ENCODE measurements at places on chromosomes 11 and 22.

DNA sequence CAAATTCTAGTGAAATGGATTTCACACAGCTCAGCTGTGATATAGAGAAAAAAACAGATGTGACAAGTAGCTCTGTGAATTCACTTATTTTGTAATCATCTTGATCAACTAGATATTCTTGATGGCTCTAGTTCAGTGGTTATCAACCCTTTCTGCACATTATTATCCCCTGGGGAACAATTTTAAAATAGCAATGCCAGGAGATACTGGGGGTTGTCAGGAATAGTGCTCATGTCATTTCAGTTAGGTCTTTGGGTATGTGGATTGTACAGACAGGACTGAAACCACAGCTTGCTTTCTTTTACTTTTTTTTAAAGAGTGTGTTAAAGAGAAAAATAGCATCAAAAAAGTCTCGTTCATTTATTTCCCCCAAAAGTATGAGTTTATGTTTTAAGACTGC is 269.0 kb upstream of the PDGFD start:
- no peak for DNase-seq

DNA sequence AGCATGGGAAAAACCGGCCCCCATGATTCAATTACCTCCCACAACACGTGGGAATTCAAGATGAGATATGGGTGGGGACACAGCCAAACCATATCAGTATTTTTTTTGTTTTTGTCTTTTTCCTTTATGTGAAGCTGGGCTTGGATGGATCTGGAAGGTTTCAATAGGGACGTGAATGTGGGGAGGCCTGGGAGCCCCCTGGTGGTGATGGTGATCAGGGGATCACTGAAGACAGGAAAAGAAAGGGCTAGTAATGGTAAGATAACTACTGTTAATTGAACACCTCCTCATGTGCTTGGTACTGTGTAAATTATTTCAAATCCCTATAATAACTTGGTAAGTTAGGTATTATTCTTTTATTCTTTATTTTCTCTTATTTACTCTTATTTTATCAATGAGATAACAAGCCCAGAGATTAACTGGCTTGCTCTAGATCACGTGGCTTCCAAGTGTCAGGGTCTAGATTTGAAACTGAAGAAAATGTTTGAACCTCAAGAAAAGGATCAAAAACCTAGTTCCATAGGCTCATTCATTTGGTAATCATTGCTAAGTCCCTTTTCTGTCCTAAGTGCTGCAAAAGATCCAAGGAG is 364.2 kb downstream of the TENM4 start:
- peak; percentile 91 for DNase-seq

DNA sequence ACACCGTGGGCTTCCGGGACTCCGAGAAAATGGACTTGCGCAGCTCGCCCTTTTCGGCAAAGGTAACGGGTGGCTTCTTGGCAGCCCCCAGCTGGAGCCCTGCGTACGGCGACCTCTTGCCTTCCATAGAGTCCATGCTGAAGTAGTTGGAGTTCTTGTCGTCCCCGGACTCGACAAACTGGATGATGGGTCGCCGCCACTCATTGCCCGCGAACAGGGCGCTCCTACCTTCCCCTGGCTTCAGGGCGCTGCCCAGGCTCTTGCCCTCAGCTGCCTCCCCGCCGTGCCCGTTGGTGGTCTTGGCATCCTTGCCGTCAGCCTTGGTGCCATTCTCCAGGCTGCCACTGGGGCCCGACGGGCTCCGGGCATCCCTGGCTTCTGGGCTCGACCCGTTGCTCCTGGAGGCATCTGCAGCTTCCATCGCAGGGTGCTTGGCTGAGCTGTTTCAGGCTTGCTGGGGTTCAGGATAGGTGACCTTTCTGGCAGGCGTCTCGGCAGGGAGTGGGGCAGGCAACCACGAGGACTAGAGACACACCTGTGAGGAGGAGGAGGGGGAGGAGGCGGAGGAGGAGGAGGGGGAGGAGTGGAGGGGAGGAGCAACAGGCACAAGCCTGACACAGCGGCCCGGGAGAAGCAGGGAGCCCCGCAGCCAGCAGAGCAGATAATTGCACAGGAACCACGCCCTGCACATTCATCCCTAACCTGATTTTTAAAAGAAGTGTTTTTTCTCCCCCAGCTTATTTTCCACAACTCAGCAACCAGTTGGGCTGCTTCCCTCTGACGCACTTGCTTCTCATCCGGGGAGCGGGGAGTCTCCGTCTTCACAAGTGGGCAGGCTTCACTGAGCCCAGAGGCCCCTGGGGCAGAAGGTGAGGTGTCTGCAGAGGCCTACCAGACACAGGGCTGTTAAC is at the start of gene TRIM29:
TRIM29 (minus strand) TSS at position 503 of the 911 bp plus-strand sequence; CDS start at position 421, 82 bp downstream.
- DNase-seq = no peak

- DNase-seq = peak; percentile 57
Observed at GRCh38 chr11:134260503-134260902, 7.1 kb downstream of the ACAD8 start.

DNA sequence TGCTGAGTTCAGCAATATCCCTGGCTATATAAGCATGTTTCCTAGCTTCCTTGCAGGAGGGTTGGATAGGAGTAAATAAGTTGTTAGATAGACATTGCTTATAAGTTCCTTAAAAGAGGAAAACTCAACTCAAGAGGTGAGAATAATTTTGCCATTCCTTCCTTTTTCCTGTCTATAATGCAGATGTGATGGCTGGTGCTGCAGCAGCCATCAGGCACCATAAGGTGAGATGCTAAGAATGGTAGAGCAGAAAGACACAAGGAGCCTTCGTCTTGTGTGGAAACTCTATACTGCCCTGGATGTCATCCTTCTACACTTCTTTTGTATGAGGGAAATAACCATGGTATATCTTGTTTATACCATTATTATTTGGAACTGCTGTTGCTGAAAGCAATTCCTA is 74.5 kb upstream of the GRK3 start:
- DNase-seq = no peak

DNA sequence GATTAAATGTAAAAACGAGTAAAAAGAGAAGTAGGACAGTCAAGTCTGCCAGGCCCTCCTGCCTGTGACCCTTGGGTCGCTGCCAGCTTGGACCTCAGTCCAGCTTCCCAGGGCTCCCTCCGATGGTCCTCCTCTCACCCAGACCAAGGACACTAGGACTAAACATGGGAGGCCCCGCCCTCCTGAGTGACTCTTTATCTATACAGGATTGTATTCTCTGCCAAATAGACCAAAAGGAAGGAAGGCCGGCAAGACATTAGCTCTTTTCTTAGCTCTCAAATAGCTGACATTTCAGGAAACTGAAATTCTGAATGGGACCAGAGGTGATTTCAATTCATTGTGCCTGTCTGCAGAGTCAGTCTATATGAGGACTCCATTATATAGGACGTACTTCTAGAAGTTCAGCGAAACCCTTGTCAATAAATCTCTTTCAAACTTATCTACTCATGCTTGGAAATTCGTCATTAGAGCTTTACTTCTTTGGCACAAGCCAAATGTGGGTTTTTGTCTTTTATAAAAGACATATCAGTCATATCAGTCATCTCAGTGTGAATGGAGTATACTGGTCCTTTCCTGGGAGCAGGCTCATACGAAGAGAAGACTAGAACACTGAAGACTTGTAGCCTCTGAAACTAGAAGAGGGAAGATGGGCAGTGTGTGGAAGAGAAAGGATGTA is 28.5 kb downstream of the ADORA2A start:
- no peak for DNase-seq

GRCh38 chr11:93729129-93729616 is 12.1 kb downstream of the TAF1D start:
- no peak for DNase-seq

- DNase-seq = no peak
Observed at GRCh38 chr11:32895471-32895870, 2.9 kb downstream of the QSER1 start.

- no peak for DNase-seq
Observed at GRCh38 chr11:133966172-133966651, 9.4 kb upstream of the IGSF9B start.

DNA sequence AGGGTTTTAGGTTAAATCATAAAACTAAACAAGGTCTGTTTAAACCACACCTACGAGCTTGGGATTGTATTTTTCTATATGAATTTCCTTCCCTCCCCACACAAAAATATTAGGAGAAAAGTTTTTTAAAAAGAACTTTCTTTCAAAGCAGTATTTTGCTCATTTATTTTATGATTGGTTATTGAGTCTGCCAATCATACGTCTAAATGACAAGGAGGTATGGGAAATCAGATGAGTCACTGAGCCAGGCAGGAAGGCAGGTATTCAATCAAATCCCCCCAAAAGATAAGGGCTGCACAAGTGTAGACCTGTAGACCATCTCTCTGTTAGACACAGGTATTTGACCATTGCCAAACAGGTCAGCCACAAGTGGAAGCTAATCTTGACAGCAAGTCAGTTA is 440.1 kb upstream of the CCDC90B start:
- DNase-seq = no peak

DNA sequence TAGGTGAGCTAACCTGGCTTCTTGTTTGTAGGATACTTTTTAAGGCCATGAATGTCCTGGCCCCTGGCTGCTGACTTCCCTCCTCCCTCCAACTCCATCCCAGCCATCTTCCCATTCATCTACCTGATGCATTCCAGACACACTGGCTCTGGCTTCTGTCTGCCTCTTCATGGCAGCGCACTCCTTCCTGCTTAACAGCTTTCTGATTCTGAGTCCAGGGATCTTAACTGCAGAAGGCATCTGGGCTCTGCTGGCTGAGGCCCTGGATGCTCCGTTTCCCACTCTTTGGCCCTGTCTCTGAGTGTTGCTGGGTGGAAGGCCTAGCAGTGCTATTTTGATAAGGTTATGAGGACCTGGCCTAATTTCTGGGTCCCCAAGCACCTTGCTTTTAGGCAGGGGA is 1.8 kb upstream of the THY1 start:
- DNase-seq = no peak

- DNase-seq = peak; percentile 48
Observed at GRCh38 chr11:68661014-68661413, 23.3 kb upstream of the GAL start.

DNA sequence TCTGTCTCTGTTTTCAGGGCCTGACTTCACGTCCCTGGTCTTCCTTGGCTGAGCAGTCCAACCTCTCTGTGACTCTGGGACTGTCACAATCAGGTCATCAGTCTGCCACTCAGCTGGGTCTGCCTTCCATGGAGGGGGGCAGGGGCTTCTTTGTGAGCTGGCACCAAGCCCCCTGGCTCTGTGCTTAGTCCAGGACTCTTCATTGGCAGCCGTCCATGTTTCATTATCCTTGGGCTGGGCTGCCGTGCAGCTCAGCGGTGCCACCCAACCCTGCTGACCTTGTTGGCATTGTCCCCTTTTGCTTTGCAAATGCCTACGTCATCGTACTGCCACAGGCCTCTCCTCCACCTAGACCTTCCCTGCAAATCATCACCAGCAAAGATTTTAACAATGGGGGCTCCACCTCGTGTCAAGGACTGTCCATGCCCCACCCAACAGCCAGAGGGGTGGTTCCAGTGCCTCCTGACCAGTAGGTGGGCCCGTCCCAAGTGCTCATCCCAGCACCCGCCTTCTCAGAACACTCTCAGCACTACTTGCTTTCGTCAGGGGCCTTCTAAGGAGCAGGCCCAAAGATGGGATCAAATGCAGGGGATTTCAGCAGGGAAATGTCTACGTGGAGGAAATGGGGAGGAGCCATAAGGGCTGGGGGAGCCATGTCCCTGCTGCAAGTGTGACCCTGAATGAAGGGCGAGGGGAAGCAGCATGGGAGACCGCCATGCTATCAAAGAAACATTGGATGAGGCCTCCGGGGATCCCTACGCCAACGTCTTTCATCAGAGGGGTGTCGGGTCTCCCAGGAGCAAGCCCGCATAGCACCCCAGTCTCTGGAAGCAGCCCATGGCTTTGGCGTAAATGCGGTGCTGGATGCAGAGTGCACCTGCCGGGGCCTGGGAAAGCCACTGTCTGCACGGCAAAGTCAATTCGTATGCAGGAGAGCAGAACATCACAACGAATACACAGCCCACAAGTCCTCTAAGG is 18.2 kb downstream of the KRTAP5-6 start:
- DNase-seq = no peak

- no peak for DNase-seq
Observed at GRCh38 chr22:25120093-25120561, 79.5 kb upstream of the CRYBB3 start.

GRCh38 chr22:30471616-30472318 is at the start of gene SEC14L3:
Gene SEC14L3, minus strand, starts transcription at chr22:30472017. Its CDS starts 59 bp downstream, at chr22:30471958.
- DNase-seq = no peak

- DNase-seq = no peak
Observed at GRCh38 chr11:120869516-120870011, 154.3 kb upstream of the TBCEL start.

DNA sequence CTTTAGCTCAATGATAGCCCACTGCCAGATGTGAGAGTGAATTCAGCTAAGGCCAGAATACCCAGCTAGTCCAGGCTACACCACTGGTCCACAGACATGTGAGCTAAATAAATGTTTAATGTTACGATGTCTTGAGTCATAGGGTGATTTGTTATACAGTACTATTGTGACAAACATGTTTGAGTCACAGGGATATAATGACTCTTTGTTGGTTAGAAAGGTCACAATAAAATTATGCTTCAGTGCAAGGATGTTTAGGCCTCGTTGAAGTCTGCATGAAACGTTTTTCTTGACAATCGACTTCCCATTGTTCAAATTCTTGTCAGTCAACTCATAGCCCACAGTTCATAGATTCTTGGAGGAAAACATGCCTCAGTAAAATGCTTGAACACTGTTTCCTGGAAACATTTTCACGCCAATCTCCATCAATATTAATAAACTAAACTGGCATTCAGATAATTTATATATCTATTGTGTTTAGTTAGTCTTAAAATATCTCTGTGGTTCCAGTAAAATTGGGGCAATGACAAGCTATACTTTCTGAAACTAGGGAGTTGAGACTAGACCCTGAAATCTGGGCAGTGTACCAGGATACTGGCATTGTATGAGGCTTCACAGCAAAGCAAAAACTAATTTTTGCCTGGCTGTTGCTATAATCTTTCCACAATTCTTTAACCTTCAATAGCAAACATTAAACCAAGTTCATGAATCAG is 650.8 kb upstream of the KIRREL3 start:
- no peak for DNase-seq

DNA sequence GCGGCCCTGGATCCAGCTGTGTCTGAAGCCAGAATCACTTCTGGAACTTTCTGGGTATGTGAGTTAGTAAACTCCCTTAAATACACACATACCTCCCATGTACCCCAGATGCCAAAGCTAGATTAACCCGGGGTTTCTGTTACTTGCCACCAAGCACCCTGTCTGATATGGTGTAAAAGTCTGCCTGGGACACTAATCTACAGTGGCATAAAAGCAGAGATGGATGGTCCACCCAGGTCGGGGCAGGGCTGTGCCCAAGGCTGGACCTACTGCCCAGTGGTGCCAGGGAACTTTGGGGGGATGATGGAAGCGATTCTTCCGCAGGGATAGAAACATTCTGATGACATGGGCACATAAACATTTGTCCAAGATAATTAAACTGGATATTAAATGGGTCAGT is 12.7 kb downstream of the MRGPRF start:
- DNase-seq = peak; percentile 82

DNA sequence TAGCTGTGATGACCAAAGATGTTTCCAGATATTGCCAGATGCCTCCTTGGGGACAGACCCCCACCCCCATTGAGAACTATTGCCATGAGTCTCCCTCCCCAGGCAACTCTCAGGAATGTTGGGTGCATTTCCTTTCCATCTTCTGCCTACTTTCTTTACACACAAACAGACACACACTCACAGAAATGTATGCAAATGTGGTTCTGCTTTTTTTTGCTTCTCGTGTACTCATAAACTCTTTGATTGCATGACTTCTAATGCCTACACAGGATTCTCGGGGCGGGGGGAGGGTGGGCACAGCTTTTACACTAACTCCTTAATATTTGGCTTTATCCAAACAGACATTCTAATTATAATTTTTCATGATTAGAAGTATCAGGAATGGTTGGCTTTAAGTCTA is 53.3 kb upstream of the SUSD2 start:
- peak; percentile 38 for DNase-seq

GRCh38 chr11:57100638-57101331 is 81.0 kb upstream of the LRRC55 start:
- no peak for DNase-seq

All from osteoblast (primary cell).